ENCODE measurements at places on chromosomes 4 and X.

GRCh38 chrX:148784856-148785255, 284.4 kb downstream of the AFF2 start:
- DNase-seq = no peak

DNA sequence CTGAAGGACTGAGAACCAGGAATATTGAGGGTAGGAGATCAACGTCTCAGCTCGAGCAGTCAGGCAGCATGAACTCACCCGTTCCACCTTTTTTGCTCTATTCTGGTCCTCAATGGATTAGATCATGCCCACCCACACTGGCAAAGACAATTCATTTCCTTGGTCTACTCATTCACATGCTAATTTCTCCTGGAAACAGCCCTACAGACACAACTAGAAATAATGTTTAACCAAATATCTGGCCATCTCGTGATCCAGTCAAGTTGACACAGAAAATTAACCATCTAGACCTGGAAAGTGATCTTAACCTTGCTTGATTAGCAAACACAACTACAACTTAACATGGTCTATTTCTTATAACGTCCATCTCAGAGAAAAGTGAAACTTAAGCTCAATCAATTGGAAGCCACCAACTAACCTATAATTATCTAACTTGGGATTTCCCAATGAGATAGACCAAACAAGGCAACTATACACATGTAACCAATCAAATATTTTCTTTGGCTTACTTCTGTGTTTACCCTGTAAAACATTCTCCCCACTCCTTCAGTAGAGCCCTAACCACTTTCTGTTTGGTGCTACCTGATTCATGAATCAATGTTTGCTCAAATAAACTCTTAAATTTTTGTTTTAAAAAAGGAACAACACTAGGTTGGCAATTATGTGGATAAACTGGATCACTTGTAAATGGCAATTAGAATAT, 69.7 kb upstream of the MAMLD1 start:
- no peak for DNase-seq

GRCh38 chr4:91434631-91435030, 869.1 kb upstream of the GRID2 start:
- DNase-seq = no peak

DNA sequence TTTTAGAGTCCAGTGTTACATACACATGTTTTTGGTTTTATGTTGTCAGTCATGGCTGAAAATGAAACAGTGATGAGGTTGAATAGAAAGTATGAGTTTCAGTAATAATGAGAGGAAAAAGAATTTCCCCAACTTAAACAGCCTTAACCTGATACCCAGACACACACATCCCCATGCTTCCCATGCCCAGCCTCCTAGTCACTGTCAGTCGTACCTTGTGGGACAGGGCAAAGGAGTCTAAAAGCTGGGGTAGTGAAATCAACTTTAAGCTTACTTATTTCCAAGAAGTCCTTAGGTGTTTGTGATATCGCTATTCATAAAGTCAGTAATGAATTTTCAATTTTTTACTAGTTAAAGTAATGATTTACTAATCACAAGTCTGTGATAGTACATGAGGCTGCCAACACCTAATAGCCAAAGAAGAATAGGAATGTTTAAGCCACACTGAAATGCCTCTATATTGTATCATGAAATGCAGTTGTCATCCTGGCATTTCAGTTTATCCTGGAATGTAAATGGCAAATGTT, 24.3 kb upstream of the GPR34 start:
- no peak for DNase-seq

DNA sequence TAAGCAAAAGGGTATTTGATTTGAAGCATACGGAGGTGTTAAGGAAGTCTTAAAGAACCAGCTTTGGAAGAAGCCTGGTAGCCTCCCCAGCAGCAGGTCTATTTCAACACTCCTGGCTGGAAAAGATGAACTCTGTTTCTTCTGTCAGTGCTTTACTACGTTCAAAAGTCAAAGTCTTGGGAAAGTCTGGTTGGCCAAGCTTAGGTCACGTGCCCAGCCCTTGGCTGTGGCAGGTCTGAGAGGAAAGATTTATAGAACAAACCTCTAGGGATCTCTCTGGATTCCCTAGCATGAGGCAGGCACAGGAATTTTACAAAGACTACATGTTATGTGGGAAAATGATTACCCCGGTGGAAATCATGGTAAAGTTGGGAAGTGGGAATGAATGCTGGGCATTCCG, 8.6 kb upstream of the ARHGAP10 start:
- DNase-seq = no peak

GRCh38 chrX:45196701-45197100, 4.0 kb downstream of the DIPK2B start:
- DNase-seq = peak; percentile 22

DNA sequence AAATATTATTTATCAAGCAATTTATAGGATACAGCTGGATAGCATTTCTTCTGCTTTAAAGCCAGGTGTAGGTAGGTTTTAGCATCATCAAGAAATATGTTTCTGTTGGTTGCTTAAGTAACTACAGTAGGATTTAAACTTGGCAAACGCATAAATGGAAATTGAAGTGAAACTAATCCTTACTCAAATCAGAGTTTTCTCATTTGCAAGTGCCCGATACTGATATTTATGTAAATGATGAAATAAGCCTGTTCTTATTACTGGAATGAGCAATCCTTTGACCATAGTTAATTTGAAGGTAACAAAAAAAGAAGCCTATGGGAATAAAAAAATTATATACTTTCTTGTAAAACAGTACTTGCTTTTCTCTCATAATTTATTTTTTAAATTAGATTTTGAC, 23.2 kb upstream of the PIGA start:
- DNase-seq = no peak

- no peak for DNase-seq
These were observed 444 bp upstream of the APBB2 start for GRCh38 chr4:41214825-41215146.

- no peak for DNase-seq
These were observed 27.6 kb downstream of the ARSD start for GRCh38 chrX:2901367-2902036.

- DNase-seq = no peak
These were observed 21.2 kb downstream of the PPAT start for GRCh38 chr4:56414135-56414670.

DNA sequence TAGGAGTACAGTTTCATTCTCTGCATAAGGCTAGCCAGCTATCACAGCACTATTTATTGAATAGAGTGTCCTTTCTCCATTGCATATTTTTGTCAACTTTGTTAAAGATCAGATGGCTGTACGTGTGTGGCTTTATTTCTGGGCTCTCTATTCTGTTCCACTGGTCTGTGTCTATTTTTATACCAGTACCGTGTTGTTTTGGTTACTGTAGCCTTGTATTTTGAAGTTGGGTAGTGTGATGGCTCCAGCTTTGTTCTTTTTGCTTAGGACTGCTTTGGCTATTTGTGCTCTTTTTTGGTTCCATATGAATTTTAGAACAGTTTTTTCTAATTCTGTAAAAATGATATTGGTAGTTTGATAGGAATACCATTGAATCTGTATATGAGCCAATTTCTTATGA, 182.1 kb upstream of the DIAPH2 start:
- DNase-seq = no peak

DNA sequence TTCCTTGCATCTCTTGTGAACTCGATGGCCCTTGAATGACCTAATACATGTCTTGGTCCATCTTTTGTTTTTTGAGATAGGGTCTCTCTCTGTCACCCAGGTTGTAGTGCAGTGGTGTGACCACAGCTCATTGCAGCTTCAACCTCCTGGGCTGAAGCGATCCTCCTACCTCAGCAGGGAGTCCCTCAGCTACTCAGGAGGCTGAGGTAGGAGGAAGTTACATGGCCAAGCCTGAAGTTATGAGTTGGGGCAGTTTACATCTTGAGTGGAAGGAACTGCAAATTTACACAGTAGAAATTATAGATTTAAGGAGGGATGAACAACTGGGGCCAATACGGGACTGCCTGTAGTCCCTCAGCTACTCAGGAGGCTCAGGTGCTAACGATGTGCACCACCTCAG, 97.2 kb upstream of the METTL14 start:
- DNase-seq = no peak

DNA sequence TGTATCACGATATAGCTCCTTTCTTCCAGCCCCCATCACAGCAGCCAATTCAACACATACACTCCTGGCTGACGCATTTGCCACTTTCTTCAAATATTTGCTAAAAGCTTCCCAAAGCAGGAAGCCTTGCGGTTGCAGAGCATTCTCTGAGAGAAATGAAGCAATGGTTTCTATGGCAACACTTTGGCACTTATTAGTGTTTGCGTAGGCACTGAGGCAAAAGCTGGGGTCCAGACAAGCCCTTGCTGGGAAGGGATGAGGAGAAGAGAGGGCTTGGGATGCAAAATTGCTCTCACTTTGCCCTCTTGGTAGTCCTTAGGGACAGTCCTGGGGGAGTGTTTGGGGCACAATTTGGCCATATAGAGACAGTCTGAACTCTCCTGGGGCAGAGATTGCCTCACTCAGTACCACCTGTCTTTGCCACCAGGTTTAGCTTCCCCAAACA, 55.0 kb upstream of the PAK3 start:
- peak; percentile 57 for DNase-seq

GRCh38 chr4:44016570-44017421, 431.8 kb downstream of the KCTD8 start:
- no peak for DNase-seq

- DNase-seq = no peak
These were observed 1042.5 kb upstream of the PABPC4L start for GRCh38 chr4:135244056-135244455.

GRCh38 chrX:2423282-2423681, 77.5 kb downstream of the DHRSX start:
- peak; percentile 68 for DNase-seq

All from brain microvascular endothelial cell (primary cell).